Naive thymus-derived CD8-positive, alpha-beta T cell (primary cell): ENCODE measurements at places on chromosomes 5 and 9.
A peak's percentile ranks its signal among the peaks of the same experiment; 100 is the strongest.

DNA sequence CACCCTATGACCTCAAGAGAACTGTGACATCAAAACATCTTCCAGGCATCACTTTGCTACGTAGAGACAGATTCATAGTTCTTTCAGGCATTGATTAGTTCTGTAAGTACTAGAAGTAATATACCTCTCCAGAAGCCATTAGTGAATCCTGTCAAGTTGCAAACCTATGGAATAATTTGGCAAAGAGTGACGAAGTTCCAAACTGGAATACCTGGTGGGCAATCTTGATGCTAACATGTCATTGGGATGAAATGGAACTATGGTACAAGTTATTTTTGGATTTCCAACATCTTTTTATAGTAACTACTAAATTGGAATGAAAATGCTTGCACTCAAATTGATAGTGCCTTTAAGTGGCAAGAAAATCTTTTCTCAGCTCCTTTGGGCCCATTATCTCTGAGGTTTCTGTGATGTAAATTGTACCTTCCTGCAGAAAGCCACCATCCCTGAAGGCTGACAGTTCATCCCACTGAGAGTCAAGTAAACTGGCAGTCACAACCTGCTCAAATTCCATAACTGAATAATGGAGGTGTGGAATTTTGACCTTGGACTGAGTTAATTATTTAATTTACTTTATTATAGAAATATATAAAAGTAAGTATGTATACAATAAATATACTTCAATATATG lies 435.5 kb downstream of the DTWD2 start:
- DNase-seq: no peak

- peak; percentile 14 for DNase-seq
Observed at GRCh38 chr5:74866596-74867162, 492 bp upstream of the FAM169A start.

- DNase-seq: no peak
Observed at GRCh38 chr5:149656576-149657182, 73.4 kb upstream of the PPARGC1B start.

- DNase-seq: no peak
Observed at GRCh38 chr9:118618849-118619248, 750.4 kb downstream of the BRINP1 start.

- DNase-seq: no peak
Observed at GRCh38 chr9:111559000-111559610, 34.1 kb downstream of the ZNF483 start.

GRCh38 chr5:170154744-170155143 lies 49.0 kb downstream of the FOXI1 start:
- no peak for DNase-seq

DNA sequence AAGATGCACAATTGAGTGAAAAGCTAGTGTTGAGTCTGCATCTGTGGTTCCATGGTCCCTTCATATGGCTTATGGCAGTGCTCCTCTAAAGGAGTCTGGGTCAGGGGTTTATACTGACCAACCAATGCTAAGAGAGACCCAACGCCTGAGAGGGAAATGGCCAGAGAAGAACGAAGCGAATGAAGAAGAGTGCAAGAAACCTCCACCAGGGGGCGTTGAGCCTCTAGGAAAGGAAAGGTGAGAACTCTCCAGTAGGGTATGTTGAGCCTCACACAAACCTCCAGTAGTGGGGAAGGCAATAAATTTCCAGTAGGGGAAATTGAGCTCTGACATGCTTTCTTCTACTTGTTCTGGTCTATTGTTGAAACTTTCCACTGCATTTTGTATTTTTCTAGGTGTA lies 470.6 kb downstream of the PRDM9 start:
- DNase-seq: no peak

DNA sequence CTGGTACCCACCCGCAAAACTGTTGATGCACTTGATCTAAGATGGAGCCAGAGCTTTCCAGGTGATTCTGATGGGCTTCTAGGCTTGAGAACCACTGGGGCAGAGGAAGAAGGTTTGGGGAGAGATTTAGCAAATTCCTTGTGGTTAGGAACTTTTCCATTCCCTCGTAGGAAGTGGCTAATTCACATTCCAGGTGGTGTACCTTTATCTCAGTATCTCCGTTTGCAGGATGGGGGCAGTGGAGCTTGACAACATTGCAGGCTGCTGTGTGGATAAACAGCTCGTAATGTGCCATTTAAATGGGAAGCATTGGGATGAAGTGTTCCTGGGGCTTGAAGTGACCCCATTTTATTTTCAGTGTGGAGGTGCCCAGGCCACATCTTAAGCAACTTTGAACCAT lies 172.9 kb upstream of the IL12B start:
- DNase-seq: no peak

- no peak for DNase-seq
Observed at GRCh38 chr5:164181604-164182003, 676.2 kb downstream of the MAT2B start.

- DNase-seq: no peak
Observed at GRCh38 chr5:79513308-79513703, 628 bp downstream of the HOMER1 start.

- no peak for DNase-seq
Observed at GRCh38 chr5:96474073-96474472, 41.0 kb upstream of the PCSK1 start.

DNA sequence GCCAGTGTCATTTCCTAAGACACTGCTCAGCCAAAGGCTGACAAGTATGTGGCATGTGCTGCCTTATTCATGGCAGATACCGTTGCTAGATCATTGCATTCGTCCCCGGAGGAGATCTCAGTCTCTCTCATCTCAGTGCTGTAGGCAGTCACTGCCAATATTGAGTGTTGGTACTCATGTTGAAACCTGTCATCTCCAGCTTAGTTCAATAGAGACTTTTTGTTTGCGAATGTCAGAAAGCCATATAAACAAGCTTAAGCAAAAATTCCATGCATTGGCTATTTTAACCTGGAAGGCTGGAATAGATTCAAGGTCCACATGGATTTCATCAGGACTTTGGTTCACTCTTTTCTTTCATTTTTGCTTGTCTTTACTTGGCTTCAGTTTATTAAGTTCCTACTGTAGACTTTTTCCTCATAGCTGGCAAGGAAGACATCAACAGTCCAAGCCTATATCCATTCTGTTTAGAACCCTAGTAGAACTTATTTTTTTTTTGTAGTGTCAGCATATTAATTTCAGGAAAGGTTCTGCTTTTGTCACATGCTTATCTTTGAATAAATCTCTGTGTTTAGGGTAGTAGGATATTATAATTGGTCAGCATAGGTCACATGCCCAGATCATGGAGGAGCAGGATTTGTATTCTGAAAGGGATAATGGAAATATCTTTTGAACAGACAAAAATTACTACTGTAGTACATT lies 66.8 kb downstream of the FCHO2 start:
- DNase-seq: no peak

DNA sequence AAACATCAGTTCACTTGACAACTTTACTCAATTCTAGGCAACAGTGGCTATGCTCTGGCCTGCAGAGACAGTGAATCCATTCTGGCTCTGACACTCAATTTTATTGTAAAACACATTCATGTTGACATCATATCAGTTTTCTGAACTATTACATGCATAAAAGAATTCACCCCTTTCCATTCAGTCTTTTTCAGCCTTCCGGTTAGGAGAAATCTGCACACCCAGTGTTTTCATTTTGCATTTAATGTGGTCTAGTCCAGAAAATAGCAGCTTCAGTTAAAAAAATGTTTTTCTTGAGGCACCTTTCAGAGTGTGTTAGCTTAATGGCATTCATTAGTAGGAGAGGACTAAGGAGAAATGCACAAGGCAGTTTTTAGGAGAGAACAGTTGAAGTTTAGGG lies 95.1 kb downstream of the PBX3 start:
- no peak for DNase-seq

DNA sequence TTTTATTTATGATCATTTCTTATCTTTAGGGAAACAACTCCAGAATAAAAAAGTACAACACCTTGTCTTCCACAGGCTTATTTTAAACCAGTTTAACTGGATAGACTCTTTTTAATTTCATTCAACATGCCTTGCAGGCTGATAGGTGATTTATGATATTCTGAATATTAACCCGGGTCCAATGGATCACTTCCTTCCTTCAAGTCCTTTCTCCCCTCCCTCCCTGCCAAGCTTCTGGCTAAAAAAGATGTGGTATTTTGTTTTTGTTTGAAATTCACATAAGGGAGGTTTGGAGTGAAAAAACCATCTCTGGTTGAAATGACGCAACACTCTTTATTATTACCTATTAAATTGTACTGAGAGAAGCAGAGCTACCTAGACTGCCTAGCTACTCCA lies 265.3 kb downstream of the MLLT3 start:
- DNase-seq: no peak

DNA sequence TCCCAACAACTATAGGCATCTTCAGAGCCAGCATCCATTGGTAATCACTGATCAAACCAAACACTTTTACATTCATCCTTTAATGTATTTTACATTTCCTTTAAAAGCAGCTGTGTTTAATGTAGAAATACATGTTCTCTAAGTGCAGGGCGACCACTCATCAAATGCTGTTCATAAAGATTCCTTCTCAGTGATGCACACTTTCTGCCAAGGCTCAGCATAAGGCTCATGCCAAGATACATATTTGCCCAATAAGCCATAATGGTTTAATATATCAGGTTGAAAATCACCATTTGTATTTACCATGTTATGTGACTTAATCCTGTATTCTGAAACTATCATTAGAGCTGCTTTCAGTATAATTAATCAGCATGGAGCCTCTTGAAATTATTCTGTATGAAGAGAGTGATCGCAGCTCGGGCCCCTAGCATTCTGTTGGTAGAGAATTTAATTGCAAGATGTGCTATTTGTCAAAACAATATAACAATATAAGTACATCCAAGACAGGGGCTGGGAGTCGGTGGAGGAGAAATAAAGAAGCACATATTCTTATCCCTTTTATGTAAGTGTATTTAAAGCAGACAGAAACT lies 267.5 kb downstream of the EBF1 start:
- DNase-seq: no peak
